Activated CD8-positive, alpha-beta T cell treated with anti-CD3 and anti-CD28 coated beads for 36 hours (primary cell): ENCODE measurements at places on chromosomes 6 and 20. TPM values are rescaled to one million over a fixed set of nuclear protein-coding genes. Genes with fewer than 3 reads are reported as not detected.

TXNDC5 gene
- 49.3 TPM for total RNA-seq

OPRM1 gene
- total RNA-seq = not detected

DNAH8 gene
- not detected for total RNA-seq

WFDC10B gene
- total RNA-seq = not detected

RBPJL gene
- total RNA-seq = not detected

VAPB gene
- total RNA-seq = 46.3 TPM

PRSS16 gene
- 1.9 TPM for total RNA-seq

ZSCAN31 gene
- total RNA-seq = 2.0 TPM

DNA sequence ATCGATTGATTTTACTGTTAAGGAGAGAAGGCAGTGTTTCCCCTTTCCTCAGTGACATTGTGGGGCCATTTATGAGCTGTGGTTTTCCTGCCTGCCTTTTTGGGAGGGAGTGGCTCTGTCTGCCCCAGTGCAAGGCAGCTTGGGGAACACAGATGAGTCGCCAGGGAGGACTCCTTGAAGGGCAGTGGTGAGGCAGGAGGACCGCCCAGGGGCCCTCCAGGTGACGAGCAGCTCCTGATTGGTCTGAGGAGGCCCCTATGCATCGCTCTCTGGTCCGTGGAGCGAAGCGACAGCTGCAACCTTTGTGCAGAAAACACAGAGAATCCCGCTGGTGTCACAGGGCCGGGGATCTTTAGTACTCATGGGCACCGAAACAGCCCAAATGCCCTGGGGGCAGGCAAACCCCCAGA lies 100.3 kb downstream of the TMEM242 start:
- H3K4me1 ChIP-seq = peaks cover 25% of the 10 kb centered on the region
- no peaks in the 10 kb centered on the region for H3K27me3 ChIP-seq
- DNase-seq = no peak
- no peak overlapping the region for H3K4me3 ChIP-seq

GRCh38 chr6:68229566-68229965 lies 405.5 kb upstream of the ADGRB3 start:
- no peaks in the 10 kb centered on the region for H3K27me3 ChIP-seq
- H3K36me3 ChIP-seq = no peaks in the 10 kb centered on the region
- H3K27ac ChIP-seq = no peak overlapping the region
- H3K4me1 ChIP-seq = no peaks in the 10 kb centered on the region
- no peak overlapping the region for H3K4me3 ChIP-seq

DNA sequence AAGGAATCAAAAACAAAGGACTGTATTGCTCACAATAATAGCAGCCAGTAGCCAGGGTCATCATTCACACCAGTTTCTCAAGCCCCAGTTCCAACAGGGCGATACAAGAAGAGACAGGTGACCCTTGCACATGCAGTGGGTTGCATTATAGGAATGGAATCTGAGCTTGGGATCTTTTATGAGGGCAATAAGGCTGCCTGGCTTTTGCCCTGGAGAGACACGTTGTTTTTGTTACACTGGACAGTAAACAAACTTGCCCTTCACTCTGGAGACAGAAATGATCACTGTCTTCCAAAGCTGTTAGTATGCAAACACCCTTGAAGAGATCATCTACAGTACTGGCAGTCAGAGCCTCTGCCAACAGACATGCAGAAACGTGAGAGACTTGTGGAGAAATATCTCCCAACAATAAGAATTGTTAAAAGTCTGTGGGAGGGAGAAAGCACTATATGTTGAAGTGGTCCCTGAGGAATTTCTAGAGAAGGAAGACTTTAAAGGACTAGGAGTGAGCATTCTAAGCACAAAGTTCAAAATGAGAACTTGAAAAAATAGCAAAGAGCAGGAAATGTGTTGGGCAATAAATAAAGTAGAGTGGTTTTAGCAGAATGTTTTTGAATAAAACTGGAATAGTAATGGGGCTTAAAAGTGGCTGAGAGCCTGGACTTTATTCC lies 6.2 kb upstream of the COL12A1 start:
- H3K4me1 ChIP-seq = peaks cover 20% of the 10 kb centered on the region
- H3K27me3 ChIP-seq = peaks cover 50% of the 10 kb centered on the region
- no peaks in the 10 kb centered on the region for H3K36me3 ChIP-seq
- DNase-seq = no peak

GRCh38 chr6:159919800-159920199 lies 29.0 kb downstream of the MAS1 start:
- no peaks in the 10 kb centered on the region for H3K36me3 ChIP-seq
- no peak overlapping the region for H3K27ac ChIP-seq
- no peak overlapping the region for H3K4me3 ChIP-seq
- no peaks in the 10 kb centered on the region for H3K4me1 ChIP-seq

- no peaks in the 10 kb centered on the region for H3K27me3 ChIP-seq
- H3K27ac ChIP-seq = peak overlapping the region; percentile 100
- peak overlapping the region; percentile 89 for H3K4me3 ChIP-seq
- peak; percentile 53 for DNase-seq
Measured at GRCh38 chr6:170088582-170088955, 202.3 kb downstream of the DLL1 start.

GRCh38 chr6:41996997-41997396 lies 53.3 kb upstream of the TAF8 start:
- H3K27me3 ChIP-seq = no peaks in the 10 kb centered on the region
- DNase-seq = no peak
- peak overlapping the region; percentile 81 for H3K27ac ChIP-seq
- no peak overlapping the region for H3K4me3 ChIP-seq

- DNase-seq = no peak
- H3K4me1 ChIP-seq = peaks cover 34% of the 10 kb centered on the region
- peak overlapping the region; percentile 90 for H3K27ac ChIP-seq
- H3K4me3 ChIP-seq = no peak overlapping the region
Measured at GRCh38 chr6:52162940-52163908, 23.0 kb upstream of the IL17A start.

- no peak for DNase-seq
- H3K36me3 ChIP-seq = peaks cover 18% of the 10 kb centered on the region
- H3K4me3 ChIP-seq = no peak overlapping the region
- no peaks in the 10 kb centered on the region for H3K27me3 ChIP-seq
Measured at GRCh38 chr20:45338121-45339030, 9.8 kb downstream of the SDC4 start.

GRCh38 chr6:157773248-157773773 lies 49.7 kb upstream of the SNX9 start:
- H3K27ac ChIP-seq = peak overlapping the region; percentile 75
- H3K4me3 ChIP-seq = no peak overlapping the region

DNA sequence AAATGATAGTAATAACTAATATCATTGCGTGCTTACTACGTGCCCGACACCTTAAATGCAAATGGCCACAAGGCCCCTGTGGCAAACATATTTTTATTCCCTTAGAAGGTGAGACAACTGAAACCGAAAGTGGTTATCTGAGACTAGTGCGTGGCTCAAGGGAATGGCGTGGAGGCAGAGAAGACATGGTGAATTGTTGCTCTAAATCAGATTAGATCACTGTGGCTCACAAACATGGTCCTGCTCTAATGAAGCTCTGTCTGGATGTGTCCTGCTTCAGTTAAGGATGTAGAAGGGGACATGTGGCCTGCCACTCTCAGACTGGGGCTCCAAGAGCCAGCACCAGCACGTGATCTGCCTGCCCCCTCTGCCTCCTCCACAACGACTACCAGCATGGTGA lies 124.2 kb upstream of the GMDS start:
- no peak for DNase-seq
- no peaks in the 10 kb centered on the region for H3K27me3 ChIP-seq
- no peak overlapping the region for H3K4me3 ChIP-seq
- no peaks in the 10 kb centered on the region for H3K4me1 ChIP-seq
- H3K36me3 ChIP-seq = no peaks in the 10 kb centered on the region

DNA sequence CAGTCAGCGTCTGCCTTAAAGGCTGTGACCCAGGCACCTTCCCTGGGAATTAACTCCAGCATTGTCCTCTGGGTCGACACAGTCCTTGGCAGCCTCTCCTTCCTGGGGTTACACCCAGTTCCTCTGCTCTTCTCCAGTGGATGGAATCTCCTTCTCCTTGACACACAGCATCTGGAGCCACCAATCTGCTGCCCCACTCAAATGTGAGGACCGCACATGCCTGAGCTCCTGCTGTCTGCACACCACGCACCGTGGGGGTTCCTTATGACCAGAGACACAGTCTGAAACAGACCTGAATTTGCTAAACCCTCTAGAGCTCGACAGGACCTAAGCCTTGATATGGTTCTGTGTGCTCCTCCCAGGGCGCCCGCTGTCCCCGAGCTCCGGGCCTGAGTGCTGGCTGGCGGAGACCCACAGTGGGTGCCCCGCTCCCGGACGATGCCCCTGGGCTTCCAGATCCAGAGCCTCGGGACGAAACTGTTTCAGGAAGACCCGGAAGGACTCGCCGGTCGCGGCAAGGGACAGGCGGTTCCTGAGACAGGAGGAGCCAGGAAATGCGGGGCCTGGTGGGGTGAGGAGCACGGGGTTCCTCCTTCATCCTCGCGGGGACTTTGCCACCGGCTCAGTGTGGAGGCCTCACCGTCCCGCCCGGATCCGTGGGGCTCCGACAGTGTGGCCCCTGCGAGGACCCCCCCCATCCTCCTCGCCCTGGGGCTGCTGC lies 2.5 kb upstream of the RAET1G start:
- no peak for DNase-seq
- H3K4me1 ChIP-seq = peaks cover 19% of the 10 kb centered on the region
- H3K4me3 ChIP-seq = no peak overlapping the region
- no peaks in the 10 kb centered on the region for H3K36me3 ChIP-seq

- no peaks in the 10 kb centered on the region for H3K4me1 ChIP-seq
- H3K4me3 ChIP-seq = no peak overlapping the region
- DNase-seq = no peak
Measured at GRCh38 chr20:4853004-4853403, 131.3 kb downstream of the PRND start.

GRCh38 chr6:80022803-80023202 lies 18.4 kb downstream of the TTK start:
- H3K27me3 ChIP-seq = no peaks in the 10 kb centered on the region
- no peak overlapping the region for H3K4me3 ChIP-seq
- H3K4me1 ChIP-seq = no peaks in the 10 kb centered on the region
- peaks cover 28% of the 10 kb centered on the region for H3K36me3 ChIP-seq
- no peak overlapping the region for H3K27ac ChIP-seq

DNA sequence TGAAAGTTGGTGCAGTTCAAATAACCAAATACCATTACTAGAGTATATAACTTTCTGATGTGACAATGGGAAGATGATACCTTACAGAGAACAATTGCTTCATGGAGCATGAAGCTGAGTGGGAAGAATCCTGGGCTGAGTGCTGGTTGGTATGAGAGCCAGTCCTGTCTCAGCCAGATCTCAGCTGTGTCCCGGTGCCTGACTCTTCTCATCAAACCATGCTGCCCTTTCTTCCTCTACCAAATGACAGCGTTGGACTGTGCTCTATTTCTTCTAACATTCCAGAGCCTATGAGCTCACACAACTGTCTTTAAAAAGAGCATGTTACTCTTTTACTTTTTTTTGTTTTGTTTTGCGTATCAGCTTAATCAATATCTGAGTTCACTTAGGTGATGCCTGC lies 27.5 kb upstream of the PBOV1 start:
- H3K27me3 ChIP-seq = peaks cover 6% of the 10 kb centered on the region
- no peak for DNase-seq
- no peaks in the 10 kb centered on the region for H3K4me1 ChIP-seq
- H3K27ac ChIP-seq = no peak overlapping the region
- H3K4me3 ChIP-seq = no peak overlapping the region
- no peaks in the 10 kb centered on the region for H3K36me3 ChIP-seq
